Hematopoietic multipotent progenitor cell (in vitro differentiated cells): ENCODE measurements at places on chromosomes 13 and 19. TPM values are rescaled to one million over a fixed set of nuclear protein-coding genes. Genes with fewer than 3 reads are reported as not detected.

The MBD3L2 gene
- total RNA-seq, result not detected

The KRI1 gene
- total RNA-seq, result 21.5 TPM

The URAD gene
- 0.27 TPM for total RNA-seq

The LHB gene
- total RNA-seq, result not detected

The TLE6 gene
- total RNA-seq, result 0.27 TPM

The SIGLEC9 gene
- 0.27 TPM for total RNA-seq

- DNase-seq, result no peak
Observed at GRCh38 chr19:46494146-46494940, 1.3 kb downstream of the PNMA8B start.

- no peak for DNase-seq
Observed at GRCh38 chr13:100722517-100722916, 47.9 kb upstream of the TMTC4 start.

DNA sequence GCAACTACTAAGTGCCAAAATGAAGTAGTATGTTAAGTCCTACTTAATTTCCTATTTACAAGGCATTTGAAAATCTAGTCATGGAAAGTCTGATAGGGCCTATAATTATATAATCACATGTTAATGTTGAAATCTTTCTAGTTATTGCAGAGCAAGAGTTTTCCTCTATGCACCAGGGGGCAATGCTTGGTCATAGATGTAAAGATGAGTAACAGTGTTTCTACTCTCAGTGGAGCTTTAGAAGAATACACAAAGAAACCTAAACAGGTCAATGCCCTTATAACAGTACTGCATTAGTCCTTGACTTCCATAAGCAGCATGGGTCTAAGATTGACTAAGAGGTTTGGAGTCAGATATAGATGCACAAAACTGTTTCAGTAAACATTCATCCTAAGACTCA lies 218.7 kb downstream of the KCTD12 start:
- DNase-seq, result no peak

DNA sequence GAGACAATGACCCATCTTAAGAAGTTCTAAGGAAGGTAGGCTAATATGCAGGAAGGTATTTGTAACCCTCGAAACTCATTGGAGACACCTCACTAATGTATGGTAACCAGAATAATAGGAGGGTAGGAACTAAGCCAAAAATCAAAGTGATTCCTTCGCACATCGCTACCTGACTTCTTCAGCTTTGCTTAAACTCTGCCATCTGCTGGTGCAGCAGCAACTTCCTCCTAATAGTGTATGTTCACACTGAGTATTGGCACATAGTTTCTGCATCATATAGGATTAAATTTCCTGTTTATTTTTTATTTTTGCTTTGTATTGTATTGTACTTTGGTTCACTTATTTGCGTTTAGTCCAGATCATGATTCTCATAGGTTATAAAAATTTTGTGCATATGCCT lies 676.2 kb downstream of the GPC5 start:
- no peak for DNase-seq

GRCh38 chr13:27793507-27794367 lies 1.5 kb downstream of the GSX1 start:
- no peak for DNase-seq

DNA sequence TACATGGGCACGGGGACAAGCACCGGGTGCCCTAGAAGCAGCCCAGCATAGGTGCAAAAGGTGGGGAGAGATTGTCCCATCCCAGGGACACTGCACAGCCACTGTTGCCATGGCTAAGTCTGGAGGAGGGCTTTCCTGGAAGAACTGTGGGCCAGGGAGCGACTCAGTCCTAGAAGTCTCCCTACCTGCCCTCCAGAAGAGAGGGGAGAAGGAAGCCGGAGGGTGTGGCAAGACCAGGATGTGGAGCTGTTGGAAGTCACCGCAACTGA lies 2.3 kb upstream of the FBN3 start:
- DNase-seq, result no peak
